ENCODE measurements at places on chromosomes 6 and 20.

GRCh38 chr6:339480-339879 lies 47.2 kb downstream of the DUSP22 start:
- DNase-seq, result no peak

DNA sequence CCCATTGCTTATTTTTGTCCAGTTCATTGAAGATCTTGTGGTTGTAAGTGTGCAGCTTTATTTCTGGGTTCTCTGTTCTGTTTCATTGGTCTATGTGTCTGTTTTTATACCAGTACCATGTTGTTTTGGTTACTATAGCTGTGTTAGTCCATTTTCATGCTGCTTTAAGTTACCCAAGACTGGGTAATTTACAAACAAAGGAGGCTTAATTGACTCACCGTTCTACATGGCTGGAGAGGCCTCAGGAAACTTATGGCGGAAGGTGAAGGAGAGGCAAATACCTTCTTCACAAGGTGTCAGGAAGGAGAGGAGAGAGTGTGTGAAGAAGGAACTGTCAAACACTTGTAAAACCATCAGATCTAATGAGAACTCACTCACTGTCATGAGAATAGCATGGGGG lies 29.9 kb upstream of the FERMT1 start:
- no peak for DNase-seq

DNA sequence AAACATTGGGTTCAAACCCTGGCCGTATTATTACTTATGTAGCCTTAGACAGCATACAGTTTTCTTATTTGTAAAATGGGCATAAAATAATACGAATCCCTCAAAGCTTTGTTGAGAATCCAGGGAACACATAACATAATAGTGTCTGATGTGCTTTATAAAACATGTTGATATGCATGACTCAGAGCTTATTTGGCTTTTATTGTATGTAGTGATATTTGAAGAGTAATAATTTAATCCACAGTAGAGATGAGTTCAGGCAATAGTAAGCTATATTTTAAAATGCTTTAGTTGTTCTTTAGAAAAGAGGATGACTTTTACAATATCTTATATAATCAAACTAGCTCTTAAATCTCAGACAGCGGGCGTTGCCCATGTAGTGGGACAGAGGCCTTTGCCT lies 176.4 kb downstream of the SIM1 start:
- no peak for DNase-seq

DNA sequence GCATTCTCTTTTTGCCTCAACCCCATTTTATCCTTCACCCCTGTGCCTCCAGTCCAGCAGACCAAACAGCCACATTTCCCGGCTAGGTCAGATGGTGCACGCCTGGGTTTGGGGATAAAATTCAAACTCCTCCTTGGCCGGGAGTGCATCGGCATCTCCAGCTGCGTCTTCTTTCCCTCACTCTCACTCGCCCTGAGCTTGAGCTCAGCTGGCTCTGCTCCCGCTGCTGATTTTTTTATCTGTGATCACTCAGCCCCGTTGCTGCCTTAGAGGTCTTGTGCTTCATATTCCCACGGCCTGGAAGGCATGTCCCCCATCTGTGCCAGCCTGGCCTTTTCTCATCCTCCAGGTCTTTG lies 6.8 kb upstream of the EZR start:
- DNase-seq, result no peak

DNA sequence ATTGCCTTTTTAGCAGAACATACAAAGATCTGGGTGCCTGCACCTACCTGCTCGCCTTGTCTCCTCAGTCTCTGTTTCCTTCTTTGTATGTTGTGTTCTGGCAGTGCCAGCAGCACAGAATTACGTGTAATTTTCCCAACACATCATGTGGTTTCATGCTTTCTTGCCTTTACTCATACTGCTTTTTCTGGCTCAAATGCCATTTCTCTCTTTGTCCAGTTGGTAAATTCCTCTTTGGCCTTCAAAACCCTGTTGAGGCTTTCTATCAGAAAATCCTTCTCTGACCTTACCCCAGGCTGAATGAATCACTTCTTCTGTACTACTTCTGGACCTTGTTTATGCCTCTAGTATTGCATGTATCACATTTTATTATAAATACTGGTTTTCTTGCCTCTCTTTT lies 31.8 kb downstream of the L3MBTL3 start:
- no peak for DNase-seq

GRCh38 chr6:170147056-170147787 lies 143.7 kb downstream of the DLL1 start:
- no peak for DNase-seq

GRCh38 chr20:25258828-25259227 lies 10.9 kb downstream of the PYGB start:
- DNase-seq, result no peak

DNA sequence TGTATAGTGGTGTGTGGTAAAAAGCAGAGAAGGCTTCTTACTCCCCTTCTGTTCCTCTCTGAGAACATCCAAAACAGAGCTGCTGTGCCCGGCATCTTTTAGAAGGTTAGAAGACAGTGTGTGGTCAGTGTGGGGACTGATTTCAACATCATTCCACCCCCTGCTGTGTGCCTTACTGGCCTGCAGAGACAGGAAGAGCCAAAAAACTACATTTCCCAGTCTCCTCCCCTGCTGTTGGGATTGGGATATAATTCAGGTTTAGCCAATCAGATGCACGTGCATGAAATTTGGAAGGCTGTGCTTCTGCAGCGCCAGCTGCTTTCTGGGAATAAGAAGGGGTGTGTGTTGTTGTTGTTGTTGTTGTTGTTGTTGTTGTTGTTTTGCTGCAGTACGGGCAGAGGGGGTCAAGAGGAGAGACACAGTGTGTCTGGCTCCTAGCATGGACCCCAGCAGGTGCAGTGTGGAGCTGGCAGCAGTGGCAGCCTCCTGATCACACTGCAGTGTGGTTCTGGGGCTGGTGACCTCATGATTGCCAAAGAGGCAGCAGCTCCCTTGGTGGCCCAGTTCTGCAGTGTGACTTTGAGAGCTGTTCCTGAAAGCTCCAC lies 74.7 kb downstream of the MRPL14 start:
- no peak for DNase-seq

DNA sequence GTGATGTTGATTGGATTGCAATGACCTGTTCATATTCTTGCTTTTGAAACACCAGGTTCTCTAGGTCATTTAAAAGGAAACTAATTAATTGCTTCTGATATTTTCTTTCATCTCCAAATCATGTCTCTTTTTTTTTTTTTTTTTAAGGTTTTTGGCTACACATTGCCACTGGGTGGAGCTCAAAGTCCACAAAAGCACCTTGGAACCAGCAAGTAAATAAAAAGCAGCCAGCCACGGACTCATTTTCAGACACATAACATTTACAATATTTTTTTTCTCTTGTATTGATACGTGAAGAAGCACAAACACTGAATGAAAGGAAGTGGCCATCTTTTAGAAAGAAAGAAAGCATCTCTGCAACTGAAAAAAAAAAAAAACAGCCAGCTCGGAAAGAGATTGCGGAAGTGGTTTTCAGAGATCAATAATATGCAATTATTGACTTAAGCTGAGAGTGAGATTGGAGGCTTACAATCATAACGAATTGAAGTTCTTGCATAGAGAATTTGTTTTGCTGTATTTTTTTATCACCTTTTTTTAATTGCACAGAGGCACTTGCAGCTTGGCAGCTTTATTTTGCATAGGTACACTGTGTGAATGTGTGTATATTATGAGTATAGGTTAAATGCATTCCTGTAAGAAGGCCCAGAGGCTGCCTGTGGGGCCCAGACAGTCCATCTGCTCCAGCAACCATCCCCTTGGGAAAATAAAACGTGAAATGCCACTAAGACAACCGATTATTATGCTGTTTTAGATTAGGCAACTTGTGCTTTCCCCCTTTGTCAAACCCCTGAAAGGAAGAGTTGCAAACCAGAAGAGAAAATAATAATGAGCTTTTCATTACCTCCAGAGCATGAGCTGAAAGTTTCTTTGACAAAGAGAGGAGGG lies 28.2 kb downstream of the CGA start:
- DNase-seq, result no peak

DNA sequence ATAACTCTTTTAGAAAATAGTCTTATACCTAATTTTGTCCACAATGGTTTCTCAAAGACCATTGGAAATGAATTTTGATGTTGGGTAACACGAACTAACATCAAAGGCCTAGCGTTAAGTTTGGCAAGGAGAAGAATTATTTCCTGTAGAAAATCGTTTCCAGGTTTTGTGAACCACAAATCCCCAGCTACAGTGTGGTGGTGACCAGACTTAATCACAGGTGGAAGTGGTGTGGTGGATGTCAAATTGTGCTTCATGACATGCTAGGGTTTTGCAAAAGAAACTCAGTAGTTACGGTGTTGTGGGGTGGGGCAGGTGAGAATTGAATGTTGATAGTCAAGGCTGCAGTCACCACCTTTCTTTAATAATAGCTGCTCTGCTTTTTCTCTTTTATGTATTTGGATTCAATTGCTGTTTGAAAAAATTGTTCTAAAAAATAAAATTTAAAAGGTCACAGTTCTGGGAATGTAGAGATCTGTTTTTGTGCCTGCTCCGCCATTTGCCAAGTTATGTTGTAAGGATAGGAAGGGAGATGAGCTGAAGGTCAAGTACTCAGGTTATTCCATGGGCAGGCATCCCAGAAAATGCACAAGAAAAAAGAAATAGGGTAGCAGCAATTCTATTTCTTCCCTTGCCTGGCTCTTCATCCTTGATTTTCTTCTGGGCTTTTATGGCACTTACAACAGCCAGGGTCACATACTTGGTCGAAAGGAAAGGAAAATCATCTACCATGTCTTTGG lies 83.6 kb downstream of the F13A1 start:
- no peak for DNase-seq

GRCh38 chr6:129491436-129491835 lies 218.5 kb downstream of the ARHGAP18 start:
- no peak for DNase-seq

DNA sequence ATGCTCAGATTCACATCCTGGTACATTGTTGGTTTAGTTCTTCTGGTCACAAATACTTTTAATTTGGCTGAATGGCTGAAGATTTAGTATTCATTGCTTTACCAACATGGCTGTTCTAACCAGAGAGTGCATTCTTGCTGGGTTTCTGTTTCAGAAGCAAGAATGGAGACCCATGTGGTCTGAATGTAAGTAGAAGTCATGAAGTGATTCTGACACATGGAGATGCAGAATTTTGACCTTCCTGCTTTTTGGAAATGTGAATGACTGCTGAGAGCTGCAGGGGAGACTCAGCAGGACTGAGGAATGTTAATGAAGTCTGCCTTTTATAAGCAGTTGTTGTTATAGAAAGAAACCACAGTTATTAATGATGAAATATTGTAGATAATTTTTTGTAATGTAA lies 576.1 kb upstream of the MARCKS start:
- DNase-seq, result no peak

GRCh38 chr6:100593522-100593921 lies 128.8 kb upstream of the SIM1 start:
- no peak for DNase-seq

DNA sequence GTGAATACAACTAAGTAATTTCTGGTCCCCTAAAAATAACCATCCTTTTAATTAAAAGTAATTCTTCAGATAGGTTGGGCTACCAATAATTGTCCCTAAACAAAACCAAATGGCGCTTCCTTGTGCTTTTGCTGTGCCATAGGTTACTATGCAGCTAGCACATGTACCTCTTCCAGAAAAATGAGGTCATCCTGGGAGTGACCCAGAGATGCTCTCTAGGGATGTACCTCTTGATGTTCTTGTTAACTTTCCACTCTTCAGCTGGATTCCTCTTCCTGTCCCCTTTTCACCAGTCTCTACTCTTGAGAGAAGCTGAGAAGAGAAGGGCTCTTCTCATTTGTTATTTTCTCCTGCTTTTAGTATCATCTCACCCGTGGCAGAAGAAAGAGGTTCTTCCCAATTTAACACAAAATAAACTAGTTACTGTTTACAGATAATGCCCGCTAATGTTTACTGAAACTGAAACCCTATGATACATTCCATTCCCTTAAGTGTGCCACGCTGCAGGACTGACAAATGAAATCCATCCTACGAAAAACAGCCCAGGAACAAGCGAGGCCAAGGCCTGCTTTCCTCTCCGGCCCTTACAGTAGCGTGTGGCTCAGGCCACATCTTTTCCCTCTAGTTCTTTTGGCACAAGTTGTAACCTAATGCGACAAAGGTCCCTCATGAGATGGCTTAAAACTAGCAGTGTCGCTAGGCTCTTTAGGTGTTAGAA lies 24.2 kb downstream of the MRS2 start:
- no peak for DNase-seq

- DNase-seq, result no peak
Observed at GRCh38 chr6:168497381-168497780, 56.4 kb downstream of the SMOC2 start.

DNA sequence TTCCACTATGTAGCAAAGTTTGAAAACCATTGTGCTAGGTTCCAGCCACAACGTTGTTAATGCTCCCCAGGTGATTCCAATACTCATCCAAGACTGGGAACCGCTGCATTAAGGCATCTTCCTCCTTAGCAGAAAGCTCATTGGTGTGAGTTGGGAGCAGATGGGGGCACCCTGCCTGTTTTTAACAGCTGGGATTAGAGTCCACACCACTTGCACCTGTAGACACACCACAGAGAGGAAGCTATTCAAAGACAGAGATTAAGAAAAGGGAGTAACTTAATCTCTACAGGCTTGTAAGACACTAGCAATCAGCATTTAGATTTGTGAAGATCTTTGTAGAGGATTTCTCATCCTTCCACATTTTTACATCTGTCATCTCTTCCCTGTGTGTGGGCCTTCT lies 333.9 kb upstream of the SOX4 start:
- no peak for DNase-seq

DNA sequence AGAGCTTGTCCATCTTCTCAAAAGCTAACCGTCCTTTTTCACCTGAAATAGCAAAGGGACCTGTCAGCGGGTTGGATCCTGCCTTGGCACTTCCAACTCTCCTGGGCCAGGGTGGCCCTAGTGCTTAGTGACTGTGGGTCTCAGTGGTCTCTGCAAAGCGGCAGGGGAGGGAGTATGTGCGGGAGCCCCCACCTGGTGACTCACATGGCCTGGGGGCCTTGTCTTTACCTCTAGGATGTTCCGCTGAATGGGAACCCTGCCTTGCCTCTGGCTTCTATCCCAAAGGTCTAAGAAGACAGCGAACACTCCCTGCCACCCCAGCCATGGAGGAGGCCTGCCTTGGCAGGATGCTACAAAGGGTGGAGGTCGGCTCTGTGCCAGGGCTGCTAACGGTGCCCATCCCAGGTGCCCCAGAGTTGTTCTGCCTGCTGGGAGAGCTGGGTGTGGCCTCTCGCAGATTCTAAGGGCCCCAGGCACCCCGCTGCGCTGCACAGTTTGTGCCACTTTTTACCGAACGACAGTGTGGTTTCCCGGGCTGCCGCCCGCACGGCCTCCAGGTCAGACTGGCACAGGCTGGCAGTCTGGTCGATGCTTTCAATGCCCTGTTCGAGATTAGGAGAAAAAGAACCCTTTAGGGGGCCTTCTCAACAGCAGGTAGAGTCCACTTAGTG lies 77.2 kb downstream of the PTPN1 start:
- no peak for DNase-seq

DNA sequence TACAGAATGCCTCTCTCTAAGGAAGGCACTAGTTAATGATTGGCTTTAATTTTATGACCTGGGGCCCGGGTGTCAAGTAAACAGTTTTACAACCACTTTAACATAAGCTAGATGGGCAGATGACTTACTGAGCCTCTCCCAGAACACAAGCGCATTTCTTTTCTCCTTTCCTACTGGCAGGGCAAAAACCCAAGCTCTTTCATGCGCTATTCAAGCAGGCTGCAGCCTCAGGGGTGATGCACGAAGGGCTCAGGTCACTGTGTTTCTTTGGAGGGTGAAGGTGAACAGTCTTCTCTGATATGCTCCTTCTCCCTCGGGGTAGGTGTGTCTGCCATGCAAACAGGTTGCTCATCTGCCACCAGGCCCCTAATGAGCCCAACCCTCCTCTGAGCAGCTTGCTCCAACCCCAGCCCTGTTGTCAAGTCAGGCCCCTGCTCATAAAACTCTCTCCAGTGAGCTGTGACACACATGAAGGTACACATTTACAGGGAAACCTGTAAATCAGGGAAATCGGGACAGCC lies 73.5 kb upstream of the CDH4 start:
- DNase-seq, result no peak
